ENCODE measurements at places on chromosomes 5 and 9.

DNA sequence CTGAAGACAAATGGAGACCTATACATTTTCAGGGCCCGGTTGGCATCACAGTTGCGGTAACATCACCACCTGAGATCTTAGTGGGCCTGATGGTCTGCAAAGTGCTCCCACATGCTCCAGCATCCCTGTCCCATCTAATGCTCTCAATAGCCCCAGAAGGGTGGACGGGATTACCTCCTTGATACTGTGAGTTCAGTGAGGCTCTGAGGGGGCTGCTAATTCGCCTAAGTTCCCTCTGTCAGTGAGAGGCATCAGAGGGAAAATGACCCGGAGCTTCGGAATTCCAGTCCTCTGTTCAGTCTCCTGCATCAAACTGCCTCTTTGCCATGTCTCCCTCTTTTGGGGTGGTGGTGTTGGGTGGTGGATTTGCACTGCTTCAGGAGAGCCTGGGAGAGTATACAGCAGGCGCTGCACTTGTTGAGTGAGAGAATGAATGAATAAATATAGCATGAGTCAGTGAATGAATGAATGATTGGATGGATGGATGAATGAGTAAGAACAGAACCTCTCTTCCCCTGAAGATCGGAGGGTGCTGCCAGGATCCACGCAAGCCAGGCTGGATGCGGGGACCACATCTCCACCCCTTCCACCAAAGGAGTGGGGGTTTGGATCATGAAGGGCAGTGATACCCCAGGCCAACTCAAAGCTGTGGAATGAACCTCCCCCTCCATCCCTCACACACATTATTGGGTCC lies 141.0 kb downstream of the GABBR2 start:
- DNase-seq, result no peak

DNA sequence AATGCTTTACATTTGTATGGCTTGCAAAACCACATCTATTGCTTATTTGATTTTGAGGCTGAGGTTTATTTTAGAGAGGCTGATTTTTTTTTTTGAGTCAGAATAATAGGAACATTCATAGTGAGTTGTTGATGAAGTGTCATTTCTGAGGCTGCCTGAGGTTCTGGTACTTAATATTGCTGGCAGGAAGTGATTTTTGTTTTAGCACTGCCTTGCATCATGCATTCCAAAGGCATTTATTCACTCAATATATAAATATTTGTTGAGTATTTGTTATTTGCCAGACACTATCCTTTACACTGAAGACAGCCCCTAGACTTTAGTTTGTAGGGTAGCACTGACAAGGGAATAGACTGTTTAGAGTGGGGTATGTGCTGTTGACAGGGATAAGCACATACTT lies 2.7 kb downstream of the RNF20 start:
- no peak for DNase-seq

DNA sequence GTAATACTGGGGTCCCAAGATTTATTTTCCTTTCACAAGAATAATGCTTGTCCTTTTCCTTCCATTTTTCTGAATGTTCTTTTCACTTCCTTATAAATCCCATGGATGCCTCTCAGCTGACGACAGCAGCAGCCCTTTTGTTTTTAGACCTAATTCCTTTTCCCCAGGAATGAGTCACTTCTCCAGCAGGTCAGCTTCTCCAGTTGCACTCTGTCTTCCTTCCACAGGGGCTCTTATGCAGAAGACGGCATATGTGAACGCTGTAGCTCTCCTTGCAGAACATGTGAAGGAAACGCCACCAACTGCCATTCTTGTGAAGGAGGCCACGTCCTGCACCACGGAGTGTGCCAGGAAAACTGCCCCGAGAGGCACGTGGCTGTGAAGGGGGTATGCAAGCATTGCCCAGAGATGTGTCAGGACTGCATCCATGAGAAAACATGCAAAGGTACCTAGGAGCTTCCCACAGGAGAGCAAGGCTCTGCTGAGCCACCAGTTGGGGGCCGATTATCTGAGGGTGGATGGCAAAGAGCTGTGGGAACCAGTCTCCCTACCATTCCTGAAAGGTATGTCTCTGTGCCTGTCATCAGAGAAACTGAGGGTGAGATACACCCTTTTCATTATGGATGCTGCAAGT lies 72.9 kb downstream of the RFK start:
- DNase-seq, result no peak

DNA sequence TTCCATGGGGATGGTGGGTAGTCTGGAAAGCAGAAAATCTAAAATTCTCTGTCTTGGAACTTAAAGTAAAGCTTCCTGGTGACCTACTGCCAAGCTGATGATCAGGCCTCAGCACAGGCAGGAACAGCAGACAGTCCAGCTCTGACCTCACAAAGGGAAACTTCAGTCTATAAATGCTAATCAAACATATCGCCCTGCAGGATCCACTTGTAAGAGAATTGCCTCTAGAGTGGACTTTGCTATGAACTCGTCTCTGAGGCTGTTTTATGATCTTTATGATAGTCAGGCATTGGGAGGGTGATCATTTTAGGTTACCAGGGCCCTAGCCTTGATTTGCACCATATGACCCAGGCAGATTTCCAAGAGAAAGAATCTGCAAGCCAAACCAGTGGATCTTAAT lies 67.6 kb upstream of the SELENOP start:
- no peak for DNase-seq

- DNase-seq, result peak; percentile 38
Observed at GRCh38 chr9:105053209-105053652, 125.3 kb upstream of the ABCA1 start.

DNA sequence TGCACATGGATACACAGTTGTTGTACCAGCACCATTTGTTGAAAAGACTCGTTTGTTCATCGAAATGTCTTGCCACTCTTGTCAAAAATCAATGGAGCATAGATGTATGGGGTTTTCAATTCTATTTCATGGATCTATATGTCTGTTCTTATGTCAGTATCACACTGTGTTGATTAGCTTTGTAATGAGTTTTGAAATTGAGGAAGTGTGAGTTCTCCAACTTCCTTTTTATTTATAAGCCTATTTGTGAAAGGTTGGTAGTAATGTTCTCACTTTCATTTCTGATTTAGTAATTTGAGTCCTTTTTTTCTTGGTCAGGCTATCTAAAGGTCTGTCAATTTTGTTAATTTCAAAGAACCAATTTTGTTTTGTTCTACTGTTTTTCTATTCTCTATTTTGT lies 26.1 kb downstream of the ZNF510 start:
- no peak for DNase-seq

DNA sequence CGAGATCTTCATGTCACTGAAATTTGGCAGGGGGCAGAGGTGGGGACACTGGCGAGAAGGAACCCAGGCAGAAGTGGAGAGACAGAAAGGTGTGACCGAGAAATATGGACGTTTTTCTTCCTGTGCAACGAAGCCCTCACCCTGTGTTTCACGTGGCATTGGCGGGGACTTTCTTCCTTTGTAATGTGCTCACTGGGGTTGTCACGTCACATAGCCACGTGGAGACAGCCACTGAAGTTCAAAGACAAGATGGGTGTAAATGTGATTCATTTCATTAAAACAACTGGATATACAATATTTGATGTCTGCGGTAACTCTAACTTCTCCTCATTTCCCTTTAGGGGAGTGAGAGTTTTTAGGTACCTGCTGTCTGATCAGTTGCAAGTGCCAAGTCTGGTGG lies 225.7 kb downstream of the FSTL4 start:
- no peak for DNase-seq

- DNase-seq, result no peak
Observed at GRCh38 chr9:91582181-91582580, 158.5 kb upstream of the NFIL3 start.

- DNase-seq, result no peak
Observed at GRCh38 chr5:107952450-107952849, 281.7 kb upstream of the EFNA5 start.

- DNase-seq, result no peak
Observed at GRCh38 chr5:18687429-18687828, 1053.2 kb downstream of the TAF11L14 start.

- DNase-seq, result no peak
Observed at GRCh38 chr9:91919621-91920020, 30.4 kb downstream of the ROR2 start.
